H9 (cell line): ENCODE measurements at places on chromosomes 7 and 10.

DNA sequence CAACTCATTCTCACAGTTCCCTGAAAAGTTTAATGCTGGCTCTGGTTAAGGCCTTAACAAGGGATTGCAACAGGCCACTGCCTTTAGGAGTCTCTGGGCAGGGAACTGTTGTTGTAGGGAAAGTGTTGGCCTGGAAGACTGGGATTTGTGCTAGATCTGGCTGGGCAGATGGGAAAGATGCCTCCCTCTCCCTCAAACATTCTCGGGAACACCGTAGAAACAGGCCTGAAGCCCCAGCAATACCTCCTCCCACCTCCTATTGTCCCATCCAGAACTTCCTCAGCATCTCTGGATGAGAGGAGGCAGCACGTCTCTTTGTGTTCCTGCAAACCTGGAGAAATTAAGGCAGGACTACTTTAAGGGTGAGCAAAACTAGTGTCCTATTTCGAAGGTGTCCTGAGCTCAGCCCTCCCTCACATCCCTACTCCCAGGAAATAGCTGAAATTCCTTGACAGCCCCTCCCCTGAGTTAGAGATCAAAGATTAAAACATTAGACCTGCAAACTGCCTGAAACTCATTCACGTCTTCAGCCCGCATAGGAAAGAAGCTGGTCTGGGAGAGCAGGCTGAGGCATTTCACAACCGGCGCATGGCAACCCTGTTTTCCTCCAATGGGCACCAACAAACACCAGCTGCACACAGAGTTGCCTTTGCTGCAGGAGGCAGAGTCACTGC is 10.9 kb upstream of the MAP3K8 start:
- DNase-seq: peak; percentile 74

DNA sequence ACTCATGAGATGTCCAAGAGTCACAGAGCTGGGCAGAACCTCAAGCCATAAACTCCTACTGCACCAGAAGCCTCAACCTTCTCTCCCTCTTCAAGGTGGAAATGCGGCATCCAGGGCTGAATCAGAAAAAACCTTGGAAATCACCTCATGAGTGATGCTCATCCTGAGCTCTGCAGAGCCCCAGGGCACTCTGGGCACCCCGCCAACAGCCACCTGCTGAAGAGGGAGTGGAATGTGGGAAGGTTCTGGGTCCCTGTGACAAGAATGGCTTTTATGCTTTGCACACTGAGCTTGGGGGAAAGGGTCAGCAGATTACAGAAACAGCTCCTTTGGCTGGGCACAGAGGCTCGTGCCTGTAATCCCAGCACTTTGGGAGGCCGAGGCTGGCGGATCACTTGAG is 18.8 kb downstream of the NUDT1 start:
- no peak for DNase-seq

DNA sequence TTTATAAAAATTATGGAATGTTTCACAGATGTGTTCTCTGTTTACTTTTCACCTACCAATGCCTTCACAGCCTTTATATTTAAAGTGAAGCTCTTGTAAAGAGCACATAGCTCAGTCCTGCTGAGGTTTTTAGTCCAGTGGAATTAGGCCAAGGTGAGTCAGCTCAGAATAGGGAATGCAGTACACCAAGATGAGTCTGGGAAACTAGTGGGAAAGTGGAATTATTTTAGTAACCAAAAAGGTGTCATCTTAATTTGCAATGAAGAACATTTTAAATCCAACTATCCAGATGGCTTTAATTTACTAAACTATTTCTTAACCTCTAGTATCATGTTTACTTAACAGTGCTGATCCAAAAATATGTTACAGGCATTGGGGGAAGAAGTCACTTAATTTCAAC is 236.3 kb upstream of the CTBP2 start:
- no peak for DNase-seq

DNA sequence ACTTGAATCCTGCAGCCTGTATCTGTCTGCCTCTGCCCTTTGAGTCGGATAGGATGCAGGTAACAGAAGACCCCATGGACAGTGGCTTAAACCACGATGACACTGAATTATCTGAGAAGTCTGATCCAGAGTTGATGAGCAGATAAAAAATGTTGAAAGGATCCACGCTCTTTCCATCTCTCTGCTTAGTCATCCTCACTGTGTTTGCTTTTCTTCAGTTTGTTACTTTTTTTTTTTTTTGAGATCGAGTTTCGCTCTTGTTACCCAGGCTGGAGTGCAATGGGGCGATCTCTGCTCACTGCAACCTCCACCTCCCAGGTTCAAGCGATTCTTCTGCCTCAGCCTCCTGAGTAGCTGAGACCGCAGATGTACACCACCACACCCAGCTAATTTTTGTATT is 36.9 kb upstream of the GOLGA7B start:
- no peak for DNase-seq

GRCh38 chr7:112069879-112070321 is 136.3 kb downstream of the DOCK4 start:
- no peak for DNase-seq

- DNase-seq: no peak
Measured at GRCh38 chr7:154167051-154167450, 114.9 kb downstream of the DPP6 start.

DNA sequence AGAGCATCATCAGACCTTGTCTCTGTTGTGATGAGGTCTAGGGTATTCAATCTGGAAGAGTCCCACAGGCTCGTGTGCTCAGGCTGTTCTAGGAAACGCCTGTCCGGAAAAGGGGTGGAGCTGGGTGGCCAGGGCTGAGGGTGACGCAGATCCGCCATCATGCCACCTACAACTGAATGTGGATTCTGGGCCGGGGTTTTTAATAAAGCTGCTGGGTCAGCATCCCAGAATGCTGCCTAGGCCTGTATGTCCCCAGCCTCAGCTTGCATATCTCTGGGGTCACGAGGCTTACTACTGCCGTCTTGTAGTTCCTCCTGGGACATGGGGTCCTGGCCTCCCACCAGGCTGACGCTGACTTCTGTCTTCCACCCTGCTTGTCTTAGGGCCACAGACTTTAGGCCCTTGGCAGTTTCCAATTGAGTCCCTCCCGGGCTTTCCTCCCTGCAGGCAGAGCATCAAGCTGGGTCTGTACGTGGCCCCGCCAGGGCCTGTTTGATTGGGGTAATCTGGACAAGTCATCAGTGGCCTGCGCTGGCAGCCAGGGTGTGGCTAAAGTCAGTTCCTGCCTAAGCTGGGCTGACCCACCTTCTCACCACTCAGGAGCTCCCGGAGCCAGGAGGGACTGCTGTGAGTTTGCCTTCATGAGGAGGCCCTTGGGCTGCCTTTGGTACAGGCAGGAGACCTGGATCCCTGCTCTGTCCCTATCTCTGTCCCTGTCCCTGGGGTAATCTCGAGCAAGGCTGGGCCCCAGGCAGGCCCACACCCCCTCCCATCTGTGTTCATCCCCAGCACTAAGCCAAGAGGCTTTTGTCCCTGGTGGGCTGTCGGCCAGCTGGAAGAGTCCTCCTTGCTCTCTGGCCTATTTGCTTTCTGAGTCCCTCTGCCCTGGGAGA is 79.9 kb downstream of the ZMIZ1 start:
- DNase-seq: no peak

DNA sequence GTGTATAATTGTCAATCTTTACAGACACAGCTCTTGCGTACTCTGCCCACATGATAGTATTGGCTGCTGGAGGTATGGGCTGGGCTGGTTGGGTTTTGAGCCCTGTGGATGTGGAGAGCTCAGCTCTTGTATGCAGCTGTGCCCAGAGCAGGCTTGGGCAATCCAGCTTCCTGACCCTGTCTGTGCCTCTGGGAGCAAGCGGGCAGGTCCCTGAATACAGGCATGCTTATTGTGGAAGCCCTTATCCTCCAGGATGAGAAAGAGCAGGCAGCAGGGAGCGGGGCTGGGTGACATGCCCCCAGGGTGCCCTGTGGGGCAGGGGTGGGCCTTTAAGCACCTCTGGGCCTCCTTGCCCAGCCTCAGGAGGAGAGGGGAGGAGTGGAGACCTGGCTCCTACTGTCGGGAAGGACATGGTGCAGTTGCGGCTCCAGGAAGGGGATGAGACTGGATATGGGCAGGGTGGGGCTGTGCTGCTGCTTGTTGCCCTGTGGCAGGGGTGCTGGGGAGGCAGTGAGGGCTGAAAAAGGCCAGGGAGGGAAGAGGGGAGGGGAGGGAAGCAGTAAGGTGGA is 32.7 kb upstream of the SH2D4B start:
- DNase-seq: no peak

GRCh38 chr7:31028417-31028992 is 23.6 kb upstream of the ADCYAP1R1 start:
- no peak for DNase-seq

DNA sequence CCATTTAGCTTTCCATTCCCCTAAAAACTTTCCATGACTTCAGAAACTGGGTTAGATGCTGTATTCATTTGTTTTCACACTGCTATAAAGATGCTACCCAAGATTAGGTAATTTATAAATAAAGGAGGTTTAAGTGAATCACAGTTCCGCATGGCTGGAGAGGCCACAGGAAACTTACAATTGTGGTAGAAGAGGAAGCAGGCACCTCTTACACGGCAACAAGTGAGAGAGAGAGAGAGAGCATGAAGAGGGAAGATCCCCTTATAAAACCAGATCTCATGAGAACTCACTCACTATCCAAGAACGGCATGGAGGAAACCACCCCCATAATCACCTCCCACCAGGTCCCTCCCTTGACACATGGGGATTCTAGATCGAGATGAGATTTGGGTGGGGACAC is 336.8 kb downstream of the TFEC start:
- no peak for DNase-seq

DNA sequence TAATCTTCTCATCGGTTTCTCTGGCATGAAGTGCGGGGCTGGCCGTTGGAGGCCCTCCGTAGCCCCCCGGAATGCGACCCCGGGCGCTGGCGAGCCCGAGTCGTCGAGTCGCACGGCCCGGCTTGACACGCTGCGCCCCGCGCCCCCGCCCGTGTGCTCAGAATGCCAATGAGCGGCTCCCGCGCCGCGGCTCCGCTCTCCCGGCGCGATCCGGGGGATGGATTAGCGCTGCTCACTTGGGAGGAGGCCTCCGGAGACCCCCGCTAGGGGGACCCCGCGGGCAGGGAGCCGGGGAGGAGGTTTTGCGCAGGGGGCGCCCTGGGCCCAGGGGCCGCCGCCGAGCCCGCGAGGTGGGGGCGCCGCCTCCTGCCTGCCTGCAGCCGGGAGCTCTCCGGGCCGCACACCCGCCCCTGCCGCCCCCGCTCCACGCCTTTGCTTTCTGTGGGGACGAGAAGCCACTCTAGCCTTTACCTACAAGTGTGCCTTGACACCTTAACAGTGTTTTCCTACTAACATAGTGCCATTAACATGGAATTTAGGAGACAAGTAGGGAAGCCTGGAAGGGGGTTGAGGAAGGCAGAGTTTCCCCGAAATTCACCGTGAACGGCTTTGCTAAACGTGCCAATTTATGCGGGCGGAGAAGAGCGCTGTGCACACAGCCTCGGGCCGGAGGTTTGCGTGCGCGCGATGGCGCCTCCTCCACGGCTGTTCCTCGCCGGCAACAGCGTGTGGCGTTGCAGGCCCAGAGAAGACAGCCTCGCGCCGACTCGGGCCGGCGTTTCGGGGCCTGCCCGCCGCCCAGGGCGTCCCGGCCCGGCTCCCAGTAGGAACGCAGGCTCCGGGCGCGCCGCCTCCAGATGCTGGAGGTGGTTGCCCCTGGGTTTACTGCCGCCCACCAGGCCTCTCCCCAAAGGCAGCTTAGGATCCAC is 7.1 kb downstream of the SHH start:
- peak; percentile 83 for DNase-seq

DNA sequence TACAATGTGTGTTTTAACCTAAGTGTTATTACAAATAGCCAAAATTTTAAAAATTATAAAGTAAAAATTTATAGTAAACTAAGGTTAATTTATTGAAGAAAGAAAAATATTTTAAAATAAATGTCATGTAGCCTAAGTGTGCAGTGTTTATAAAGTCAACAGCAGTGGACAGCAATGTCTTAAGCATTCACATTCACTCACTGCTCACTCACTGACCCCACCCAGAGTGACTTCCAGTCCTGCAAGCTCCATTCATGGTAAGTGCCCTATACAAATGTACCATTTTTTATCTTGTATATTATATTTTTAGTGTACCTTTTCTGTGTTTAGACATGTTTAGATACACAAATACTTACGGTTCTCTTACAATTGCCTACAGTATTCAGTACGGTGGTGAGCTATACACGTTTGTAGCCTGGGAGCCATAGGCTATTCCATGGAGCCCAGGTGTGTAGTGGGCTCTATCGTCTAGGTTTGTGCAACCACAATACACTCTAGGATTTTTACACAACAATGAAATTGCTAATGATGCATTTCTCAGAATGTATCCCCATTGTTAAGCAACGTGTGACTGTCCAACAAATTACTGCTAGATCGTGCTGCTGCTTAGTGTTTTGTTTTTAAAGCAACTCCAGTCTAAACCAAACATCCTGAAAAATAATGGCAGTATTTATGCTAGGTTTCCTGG is 108.9 kb upstream of the NAMPT start:
- DNase-seq: no peak

- peak; percentile 66 for DNase-seq
Measured at GRCh38 chr7:158587162-158588084, at the start of gene PTPRN2. TSS of gene PTPRN2 (minus strand) at chr7:158587823.

GRCh38 chr7:107039199-107039900 is 5.2 kb upstream of the PRKAR2B start:
- no peak for DNase-seq

DNA sequence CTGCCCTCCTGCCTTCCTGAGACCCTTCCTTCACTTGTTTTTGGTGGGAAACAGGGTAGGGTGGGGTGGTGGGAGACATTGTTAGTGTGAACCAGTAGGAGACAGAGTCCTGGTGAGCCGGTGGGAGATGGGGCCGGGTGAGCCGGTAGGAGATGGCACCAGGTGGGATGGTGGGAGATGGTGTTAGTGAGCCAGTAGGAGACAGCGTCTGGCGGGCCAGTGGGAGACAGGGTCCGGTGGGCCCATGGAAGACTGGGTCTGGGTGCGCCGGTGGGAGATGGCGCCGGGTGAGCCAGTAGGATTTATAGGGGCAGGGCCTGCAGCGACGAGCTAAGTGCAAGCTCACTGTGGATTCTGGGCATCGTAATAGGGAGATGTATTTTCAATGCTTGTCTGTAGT is 116.8 kb downstream of the TRRAP start:
- DNase-seq: no peak
